ENCODE measurements at places on chromosomes 12 and 14.

- DNase-seq: peak; percentile 8
Observed at GRCh38 chr14:95895720-95896119, 19.1 kb downstream of the TUNAR start.

- no peak for DNase-seq
Observed at GRCh38 chr12:111390910-111391309, 14.8 kb upstream of the SH2B3 start.

DNA sequence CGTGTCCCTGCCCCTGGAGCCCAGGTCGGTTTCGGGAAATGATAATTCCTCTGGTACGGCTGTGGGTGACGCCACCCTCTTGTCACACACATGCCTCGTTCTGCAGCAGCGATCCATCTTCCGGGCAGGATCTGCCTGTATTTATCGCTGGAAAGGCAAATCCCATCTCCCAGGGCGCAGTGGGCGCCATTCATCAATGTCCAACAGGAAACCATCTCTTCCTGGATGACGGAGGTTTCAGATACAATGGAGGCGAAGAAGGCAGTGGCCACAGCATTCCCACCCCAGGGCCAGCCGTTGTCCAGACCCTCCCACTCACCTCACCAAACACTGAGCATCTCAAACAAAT is 74.2 kb downstream of the NOC4L start:
- DNase-seq: no peak

- DNase-seq: no peak
Observed at GRCh38 chr12:2094597-2094996, 41.8 kb downstream of the CACNA1C start.

DNA sequence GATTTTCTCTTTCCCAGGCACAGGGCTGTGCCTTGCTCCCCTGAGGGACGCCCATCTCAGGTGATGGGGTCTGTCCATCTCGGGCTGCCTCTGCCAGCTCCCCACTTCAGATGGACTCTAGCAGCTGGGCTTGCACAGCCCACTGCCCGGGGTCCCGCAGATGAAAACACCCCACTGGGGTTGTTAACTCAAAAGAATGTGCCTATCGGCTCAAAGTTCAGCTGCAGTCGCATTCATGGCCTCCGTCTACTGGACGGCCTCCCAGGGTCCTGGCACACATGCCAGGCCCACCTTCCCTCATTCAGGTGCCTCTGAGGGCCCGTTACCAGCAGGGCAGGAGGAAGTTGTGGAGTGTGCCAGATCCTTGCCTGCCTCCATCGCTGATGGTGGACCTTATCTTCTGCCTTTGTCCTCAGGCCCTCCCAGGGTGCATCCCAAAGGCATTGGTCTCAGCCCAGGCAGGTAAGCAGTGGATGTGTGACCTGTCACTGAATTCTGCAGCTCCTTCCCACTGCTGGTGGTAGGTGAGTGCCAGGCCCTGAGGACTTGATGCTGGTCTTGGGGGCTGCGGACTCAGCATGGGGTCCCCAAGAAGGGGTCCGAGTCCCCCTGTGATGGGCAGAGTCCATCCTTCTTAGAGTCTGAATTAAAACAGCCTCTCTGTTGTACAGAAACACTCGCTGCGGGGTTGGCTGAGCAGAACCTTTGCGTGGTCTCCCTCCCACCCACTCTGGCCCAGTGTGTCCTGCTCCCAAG is 324.6 kb upstream of the DIO3 start:
- DNase-seq: no peak

DNA sequence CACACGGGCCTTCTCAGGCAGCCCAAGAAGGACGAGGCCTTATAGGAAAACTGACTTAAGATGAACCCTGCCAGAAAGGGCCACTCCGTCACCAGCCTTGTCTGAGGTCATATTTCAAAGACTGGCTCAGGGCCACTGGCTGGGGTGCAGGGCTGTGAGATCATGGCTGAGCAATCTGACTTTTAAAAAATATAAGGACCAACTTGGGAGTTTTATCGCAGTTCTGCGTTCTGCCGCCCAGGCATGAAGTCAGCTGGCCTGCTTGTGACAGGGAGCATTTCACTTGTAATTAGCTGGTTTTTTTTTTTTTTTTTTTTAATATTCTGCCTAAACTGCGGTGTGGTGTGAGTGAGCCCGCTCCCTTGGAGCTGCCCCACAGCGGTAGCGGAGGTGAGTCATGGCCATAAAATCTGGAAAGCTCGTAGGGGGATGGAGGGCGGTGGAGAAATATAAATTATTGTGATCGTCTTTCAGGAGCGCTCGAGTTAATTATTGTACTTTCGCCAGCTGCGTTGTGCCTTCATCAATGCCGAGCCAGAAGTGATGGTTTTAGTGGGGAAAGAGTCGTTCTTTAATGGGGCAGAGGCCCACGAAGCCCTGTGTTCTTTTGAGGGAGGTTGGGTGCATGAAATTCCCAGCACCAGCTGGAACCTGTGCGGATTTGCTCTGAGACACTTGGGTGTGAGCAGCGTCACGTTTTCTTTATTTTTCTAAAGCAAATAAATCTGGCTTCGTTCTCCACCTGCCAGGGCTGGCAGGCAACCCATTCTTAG is 231.9 kb downstream of the C12orf75 start:
- no peak for DNase-seq

DNA sequence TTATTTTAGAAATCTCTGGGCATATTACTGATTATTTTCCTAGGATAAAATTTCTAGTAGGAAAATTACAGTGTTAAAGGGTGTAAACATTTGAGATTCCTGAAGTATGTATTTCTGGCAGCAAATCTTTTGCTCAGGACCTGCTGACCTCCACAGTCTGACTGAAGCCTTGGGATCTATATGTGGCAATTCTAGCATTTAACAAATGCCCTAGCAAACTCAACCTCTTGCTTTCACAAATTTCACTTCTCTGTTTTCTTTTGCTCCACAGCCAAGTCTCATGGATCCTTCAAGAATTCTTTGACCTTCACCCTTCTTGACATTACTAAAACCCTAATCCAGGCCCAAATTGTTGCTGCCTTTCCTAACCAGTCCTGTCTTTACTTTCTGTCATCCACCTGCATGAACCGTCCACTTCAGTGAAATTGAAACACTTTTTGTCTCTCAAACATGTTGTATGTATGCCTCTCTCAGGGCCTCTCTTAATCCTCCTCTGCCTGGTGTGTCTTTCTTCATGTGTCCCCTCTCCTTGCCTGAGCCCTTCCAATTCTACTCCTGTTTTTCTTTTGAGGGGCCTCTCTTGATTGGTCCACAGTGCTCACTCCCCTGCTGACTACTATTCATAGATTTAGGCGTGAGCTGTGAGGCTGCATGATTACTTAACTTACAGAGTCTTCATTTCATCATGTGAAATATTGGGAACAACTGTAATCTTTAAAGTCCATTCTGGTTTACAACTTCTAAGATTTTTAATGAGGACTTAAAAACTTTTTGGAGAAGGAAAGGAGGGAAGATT is 5.1 kb upstream of the DYRK4 start:
- no peak for DNase-seq

DNA sequence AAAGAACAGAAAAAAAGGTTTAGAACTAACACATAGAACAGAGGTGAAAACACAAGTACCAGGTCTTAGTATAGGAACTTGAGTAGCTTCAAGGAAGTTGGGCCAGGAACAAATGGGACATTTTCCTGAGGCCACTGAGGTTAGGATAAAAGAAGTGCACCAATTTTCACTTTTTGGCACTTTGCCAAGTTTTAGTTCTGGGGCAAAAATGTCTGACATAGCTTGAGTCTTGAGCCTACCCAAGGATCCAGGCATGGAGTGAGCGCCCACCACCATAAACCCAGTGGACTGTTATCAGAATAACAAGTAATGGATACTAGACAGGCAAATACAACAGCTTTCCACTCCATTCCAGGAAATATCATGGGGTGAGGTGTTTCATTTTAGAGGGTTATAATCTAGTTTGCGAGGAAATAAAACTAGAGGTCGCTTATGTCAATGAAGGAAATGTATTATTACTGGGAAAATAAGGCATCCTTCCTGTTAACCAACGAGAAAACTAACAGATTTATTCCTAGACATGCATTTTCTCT is 199.7 kb upstream of the HMGA2 start:
- no peak for DNase-seq

DNA sequence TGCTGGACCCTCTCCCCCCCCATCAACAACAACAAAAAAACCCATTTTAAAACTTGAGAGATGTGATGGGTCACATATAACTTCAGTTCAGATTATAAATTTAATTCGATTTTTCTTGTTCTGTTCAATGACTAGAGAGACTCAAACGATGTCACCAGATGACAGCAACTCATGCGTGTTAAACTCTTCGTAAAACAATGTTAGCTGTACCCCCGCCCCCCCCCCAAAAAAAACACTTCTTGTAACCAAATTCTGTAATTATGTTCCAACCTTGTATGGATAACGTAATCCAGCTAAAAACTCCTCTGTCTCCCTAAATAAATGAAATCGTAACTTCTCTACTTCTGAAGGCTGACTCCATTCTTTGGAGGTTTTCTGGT is 614 bp upstream of the NACA start:
- no peak for DNase-seq

DNA sequence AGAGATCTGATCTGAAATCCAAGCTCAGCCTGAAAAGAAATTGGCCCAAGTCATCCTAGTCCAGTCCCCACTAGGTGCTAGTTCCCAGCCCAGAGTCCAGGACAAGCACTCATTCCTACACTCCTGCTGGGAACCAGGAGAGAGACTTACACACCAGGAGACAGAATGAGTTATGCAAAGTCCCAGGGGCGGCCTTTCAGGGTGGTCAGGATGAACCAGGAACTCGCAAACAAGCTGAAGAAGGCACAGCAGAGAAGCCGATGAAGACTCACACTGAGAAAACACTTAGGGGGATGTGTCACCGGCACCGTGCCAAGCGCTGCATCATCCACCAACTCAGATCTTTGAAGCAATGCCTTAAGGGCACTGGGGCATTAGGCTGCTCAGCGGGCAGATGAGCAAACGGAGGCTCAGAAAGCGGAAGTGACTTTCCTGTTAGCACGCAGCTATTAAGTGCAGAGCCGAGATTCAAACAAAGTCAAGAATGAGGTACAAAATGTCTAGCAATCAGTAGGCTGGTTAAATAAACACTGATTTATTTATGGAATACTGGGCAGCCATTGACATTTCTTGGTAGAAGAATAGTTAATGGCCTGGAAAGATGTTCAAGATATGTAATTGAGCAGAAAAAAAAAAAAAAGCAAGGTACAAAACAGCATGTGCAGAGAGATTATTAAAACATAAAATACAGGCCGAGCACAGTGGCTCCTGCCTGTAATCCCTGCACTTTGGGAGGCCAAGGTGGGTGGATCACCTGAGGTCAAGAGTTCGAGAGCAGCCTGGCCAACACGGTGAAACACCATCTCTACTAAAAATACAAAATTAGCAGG is 78.7 kb downstream of the LRRC74A start:
- DNase-seq: peak; percentile 60

DNA sequence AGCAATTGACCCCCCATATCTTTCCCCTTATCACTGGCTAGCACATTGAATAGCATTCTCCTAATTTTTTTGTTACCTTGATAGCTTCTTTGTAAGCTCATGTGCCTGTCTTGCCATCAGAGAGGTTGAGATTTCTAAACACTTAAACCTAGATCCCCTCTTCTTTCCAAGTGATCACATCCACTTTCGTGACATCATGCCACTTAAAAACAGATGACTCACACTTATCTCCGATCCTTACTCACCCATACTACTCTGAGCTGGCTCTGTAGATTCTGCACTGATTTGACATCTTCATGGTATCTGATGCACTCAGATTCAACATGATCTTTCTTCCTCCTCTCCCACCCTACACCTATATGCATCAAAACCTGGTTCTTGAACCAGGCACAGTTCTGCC is 10.5 kb downstream of the GPR137C start:
- DNase-seq: no peak

GRCh38 chr12:29517264-29517663 is 19.8 kb upstream of the OVCH1 start:
- DNase-seq: no peak

DNA sequence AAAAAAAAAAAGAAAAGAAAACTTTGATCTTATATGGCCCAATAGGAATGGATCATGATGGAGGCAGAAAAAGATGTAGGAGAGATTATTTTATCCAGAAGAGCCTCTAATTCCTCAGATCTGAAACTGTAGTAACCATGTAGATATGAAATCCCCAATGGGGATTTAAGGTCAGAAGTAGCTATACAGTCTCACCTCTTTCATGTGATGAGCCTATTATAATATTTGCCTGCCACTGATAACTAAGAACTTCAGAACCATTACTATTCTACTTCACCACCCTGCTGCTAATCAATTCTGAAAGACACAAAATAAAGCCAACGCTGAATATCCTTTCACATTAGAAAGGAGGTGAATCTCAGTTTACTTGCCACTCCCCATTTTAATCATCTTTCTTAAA is 29.3 kb downstream of the BAZ1A start:
- no peak for DNase-seq

- DNase-seq: no peak
Observed at GRCh38 chr12:5417500-5417899, 14.4 kb upstream of the NTF3 start.

GRCh38 chr12:50052964-50053363 is 4.4 kb upstream of the ASIC1 start:
- DNase-seq: no peak

GRCh38 chr14:105940534-105941225 is 414.3 kb downstream of the TMEM121 start:
- DNase-seq: no peak

- DNase-seq: no peak
Observed at GRCh38 chr12:103503546-103504480, 8.0 kb upstream of the C12orf42 start.

DNA sequence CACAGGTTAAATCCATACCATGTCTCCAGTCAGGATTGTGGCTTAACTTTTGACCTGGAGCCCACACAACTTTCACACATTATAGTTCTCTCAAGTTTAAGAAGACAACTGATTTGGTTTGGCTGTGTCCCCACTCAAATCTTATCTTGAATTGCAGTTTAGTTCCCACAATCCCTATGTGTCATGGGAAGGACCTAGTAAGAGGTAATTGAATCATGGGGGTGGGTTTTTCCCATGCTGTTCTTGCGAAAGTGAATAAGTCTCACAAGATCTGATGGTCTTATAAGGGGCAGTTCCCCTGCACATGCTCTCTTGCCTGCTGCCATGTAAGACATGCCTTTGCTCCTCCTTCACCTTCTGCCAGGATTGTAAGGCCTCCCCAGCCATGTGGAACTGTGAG is 38.2 kb upstream of the PARP11 start:
- no peak for DNase-seq

DNA sequence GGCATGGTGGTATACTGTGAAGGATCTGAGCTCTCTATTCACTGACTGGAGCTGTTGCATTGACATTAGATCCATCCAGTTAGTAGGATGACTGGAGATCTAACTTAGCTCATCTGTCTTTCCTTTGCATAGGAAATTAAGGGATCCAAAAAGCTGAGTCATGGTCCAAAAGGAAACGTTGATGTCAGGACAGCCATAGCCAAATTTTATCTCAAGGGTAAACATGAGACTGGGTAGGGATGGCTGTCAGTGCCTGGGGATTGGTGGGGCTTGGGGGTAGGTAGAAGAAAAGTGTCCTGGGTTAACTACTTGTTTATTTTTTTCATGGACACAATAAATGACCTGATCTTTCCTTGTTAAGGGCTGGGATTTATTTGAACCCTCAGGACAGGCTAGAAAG is 4.6 kb downstream of the FAM177A1 start:
- DNase-seq: no peak
